Mucosa of gallbladder (tissue), 1 donor: ENCODE measurements at places on chromosomes 2 and 18.

- no peak for DNase-seq
These were observed 72.9 kb downstream of the TSN start for GRCh38 chr2:121828281-121828731.

GRCh38 chr2:28991021-28991420, 9.9 kb downstream of the TOGARAM2 start:
- DNase-seq, result peak; percentile 67

GRCh38 chr2:106581755-106582147, 94.6 kb downstream of the CD8B2 start:
- no peak for DNase-seq

- no peak for DNase-seq
These were observed 43.2 kb upstream of the SOS1 start for GRCh38 chr2:39164089-39164488.
